ENCODE measurements at places on chromosomes 1 and 21. TPM values are rescaled to one million over a fixed set of nuclear protein-coding genes. Genes with fewer than 3 reads are reported as not detected.
A peak's percentile ranks its signal among the peaks of the same experiment; 100 is the strongest.

GRCh38 chr1:100989306-100990077, 36.1 kb downstream of the DPH5 start:
- DNase-seq, result no peak

The FAM78B gene
- 0.10 TPM for polyA plus RNA-seq

DNA sequence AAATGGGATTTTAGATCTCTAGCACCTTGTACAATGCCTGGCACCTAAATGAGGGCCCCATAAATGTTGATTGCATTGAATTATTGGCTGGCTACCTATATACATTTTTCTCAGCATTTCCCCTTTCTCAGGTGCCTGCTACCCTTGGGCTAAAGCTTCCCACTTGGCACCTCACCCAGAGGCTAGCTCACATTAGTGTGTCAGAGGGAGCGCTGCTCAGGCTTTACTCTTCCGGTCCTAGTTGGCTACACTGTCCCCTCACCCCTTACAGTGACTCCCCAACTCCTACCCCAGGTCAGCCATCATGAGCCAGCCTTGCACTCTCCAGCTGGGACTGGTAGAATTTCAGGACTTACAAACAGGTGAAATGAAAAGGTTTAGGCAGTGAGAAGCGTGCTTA, 9.5 kb downstream of the TRAF5 start:
- no peak for DNase-seq

The IFNLR1 gene
- polyA plus RNA-seq, result 0.77 TPM

GRCh38 chr1:26373789-26374188, 1.2 kb upstream of the ZNF683 start:
- DNase-seq, result no peak

- DNase-seq, result no peak
Observed at GRCh38 chr1:240031414-240031813, 60.3 kb upstream of the FMN2 start.

DNA sequence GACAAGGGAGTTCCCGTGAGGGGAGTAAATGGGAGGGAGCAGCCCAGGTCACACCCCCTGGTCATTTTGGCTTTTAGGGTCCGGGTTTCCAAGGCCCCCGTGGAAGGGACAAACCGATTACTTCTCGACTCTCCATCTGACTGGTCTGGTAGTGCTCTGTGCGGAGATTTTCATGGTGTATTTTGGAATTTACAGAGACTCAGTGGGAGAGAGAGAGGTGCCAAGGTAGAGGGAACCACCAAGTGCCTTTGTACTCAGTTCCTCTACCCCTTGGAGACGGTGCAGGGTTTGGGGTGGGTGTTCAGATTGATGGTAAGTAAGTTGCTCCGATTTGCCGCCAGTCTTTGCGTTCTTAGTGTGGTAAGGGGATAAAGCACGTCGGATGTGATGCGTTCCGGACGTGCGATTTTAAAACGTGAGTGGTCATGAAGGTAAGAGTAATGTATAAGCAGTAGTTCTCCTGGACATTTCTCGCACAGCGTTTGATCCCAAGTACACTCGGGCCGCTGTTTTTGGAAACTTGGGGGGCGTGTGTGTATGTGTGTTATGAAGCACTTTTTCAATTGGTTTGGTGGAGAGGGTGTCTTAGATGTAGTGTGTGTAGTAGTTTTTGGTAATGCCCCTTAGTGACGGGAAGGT, 682 bp downstream of the SUCO start:
- DNase-seq, result peak; percentile 24

GRCh38 chr1:196513821-196514220, 94.4 kb downstream of the KCNT2 start:
- DNase-seq, result no peak

The ERG gene
- not detected for polyA plus RNA-seq

DNA sequence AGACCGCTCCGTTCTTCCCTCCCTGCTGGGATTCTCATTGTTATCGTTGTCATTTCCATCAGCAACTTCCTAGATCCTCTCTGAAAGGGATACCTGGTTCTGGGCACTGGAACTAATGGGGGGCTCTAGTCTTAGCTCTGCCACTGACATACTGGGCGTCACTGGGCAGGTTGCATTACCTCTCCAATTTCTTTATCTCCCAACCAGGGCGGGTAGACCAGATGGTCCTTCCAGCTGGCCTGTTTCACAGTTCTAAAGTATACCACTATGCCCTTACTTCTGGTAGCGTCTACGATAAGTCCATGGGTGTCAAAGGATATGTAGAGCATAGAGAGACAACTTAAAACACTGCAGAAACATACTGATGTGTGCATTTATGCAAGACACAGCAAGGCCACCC, 1.4 kb downstream of the GPR37L1 start:
- DNase-seq, result no peak

- no peak for DNase-seq
Observed at GRCh38 chr1:77081834-77082233, 137.4 kb downstream of the PIGK start.

- DNase-seq, result no peak
Observed at GRCh38 chr1:24909388-24909898, 20.6 kb downstream of the RUNX3 start.

- no peak for DNase-seq
Observed at GRCh38 chr1:53372501-53372951, 44.7 kb upstream of the LRP8 start.

GRCh38 chr21:38352536-38353219, 95.9 kb downstream of the KCNJ15 start:
- DNase-seq, result no peak

- DNase-seq, result no peak
Observed at GRCh38 chr1:27592931-27593677, 10.8 kb downstream of the AHDC1 start.

GRCh38 chr1:235416662-235417049, 49.4 kb downstream of the TBCE start:
- no peak for DNase-seq

DNA sequence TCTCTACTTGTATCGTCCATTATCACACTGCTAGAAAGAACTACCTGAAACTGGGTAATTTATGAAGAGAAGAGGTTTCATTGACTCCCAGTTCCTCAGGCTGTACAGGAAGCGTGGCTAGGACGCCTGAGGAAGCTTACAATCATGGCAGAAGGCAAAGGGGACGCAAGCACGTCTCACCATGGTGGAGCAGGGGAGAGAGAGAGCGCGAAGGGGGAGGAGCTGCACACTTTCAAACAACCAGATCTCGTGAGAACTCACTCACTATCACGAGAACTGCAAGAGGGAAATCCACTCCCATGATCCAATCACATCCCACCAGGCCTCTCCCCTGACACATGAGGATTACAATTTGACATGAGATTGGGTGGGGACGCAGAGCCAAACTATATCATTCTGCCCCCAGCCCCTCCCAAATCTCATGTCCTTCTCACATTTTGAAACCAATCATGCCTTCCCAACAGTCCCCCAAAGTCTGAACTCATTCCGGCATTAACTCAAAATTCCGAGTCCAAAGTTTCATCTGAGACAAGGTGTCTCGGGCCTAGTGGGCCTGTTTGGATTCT, 8.0 kb downstream of the MMEL1 start:
- no peak for DNase-seq

- no peak for DNase-seq
Observed at GRCh38 chr1:82160036-82160435, 359.3 kb downstream of the ADGRL2 start.

- DNase-seq, result no peak
Observed at GRCh38 chr1:48695161-48695560, 81.5 kb downstream of the BEND5 start.

DNA sequence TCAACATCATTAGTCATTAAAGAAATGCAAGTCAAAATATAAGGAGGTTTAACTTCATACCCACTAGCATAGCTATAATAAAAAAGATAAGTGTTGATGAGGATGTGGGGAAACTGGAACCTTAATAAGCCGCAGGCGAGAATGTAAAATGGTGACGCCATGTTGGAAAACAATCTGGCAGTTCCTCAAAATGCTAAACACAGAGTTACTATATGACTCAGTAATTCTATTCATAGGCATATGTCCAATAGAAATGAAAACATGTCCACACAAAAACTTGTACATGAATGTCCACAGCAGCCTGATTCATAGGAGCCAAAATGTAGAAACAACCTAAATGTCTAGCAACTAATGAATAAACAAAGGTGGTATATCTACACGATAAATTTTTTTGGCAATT, 23.2 kb downstream of the DDX59 start:
- no peak for DNase-seq

- DNase-seq, result no peak
Observed at GRCh38 chr1:212186427-212187207, 98.6 kb upstream of the PPP2R5A start.

The AMY1A gene
- polyA plus RNA-seq, result not detected

DNA sequence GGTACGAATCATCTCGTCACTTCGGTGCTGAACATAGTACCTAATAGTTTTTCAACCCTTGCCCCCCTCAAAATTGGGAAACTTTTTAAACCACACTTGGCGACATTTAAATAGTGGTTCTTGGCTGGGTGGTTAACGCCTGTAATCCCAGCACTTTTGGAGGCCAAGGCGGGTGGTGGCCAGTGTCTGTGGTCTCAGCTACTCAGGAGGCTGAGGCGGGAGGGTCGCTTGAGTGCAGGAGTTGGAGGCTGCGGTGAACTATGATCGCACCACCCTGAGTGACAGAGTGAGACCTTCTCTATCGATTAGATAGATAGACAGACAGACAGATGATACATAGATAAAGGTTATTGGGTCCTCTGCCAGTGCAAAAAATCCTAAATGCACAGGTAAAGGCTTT, 55.5 kb upstream of the RASAL2 start:
- no peak for DNase-seq

The ELAPOR1 gene
- 6.7 TPM for polyA plus RNA-seq

- no peak for DNase-seq
Observed at GRCh38 chr1:198268784-198269645, 112.2 kb downstream of the NEK7 start.

DNA sequence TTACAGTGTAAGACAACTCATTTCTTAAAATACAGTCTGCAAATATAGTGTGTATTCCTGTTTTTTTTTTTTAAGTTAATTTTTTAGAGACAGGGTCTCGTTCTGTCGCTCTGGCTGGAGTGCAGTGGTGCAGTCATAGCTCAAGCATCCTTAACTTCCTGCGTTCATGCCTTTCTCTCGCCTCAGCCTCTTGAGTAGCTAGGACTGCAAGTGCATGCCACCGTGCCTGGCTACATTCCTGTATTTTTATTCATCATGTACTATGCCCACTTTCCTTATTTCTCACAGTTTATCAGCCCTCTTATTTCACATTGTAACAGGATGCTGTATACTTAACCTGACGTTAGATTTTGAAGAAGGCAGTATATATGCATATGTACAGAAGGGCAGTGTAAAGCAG, 26.7 kb downstream of the MIER1 start:
- DNase-seq, result no peak

The RPE65 gene
- polyA plus RNA-seq, result not detected

DNA sequence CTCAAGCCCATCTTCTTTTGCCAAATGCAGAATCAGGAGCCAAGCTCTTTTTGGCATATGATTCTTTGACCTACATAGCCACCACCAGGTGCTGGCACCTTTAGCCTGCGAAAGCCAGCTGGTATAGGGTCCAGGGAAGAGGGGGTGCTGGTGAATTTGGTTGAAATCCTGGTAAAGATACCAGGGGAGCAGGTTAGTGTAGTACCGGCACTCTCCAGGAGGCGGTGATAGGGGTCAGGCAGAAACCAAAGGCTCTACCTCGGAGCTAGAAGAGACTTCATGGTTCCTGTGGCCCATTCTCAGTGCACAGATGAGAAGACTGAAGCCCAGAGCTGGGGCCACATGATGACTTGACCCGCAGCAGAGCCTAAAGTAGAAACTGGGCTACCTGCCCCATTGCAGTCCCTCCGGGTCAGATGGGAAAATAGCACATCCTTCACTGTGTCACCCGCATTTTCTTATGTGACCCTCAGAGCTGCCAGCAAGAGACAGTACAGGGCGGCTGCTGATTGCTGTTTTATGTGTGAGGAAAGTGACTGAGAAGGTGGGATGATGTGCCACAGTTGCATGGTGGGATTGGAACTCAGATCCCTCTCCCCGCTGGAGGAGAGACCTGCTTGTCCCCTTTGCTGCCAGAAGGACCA, 36.0 kb upstream of the IL19 start:
- DNase-seq, result peak; percentile 70

DNA sequence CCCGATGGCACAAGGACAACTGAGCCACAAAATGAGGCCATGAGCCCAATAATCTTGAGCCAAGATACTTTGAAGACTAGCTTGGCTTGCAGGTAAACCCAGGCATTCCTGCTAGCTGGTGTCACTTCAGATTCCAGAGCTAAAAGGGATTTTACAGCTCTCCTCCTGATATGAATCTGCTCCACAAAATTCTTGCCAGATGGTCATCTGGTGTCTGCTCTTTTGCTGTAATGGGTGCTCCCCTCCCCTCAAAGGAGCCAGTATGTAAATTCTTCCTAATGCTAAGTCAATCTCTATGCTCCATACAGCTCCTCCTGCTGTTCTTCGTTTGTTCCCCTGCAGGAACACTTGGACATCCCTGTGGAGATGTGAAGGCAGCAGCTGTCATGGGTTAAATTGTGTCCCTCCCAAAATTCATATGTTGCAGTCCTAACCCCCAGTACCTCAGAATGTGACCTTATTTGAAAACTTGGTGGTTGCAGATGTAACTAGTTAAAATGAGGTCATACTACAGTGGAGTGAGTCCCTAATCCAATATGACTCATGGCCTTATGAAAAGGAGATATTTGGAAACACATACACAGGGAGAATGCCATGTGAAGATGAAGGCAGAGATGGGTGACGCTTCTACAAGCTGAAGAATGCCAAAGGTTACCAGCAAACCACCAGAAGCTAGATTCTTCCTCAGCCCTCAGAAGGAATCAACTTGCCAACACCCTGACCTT, 180.6 kb upstream of the PALMD start:
- DNase-seq, result no peak

The TDRD5 gene
- not detected for polyA plus RNA-seq
